ENCODE measurements at places on chromosomes 1 and 21. TPM values are rescaled to one million over a fixed set of nuclear protein-coding genes. Genes with fewer than 3 reads are reported as not detected.

- no peak for DNase-seq
Measured at GRCh38 chr1:16143005-16143565, 12.8 kb downstream of the EPHA2 start.

DNA sequence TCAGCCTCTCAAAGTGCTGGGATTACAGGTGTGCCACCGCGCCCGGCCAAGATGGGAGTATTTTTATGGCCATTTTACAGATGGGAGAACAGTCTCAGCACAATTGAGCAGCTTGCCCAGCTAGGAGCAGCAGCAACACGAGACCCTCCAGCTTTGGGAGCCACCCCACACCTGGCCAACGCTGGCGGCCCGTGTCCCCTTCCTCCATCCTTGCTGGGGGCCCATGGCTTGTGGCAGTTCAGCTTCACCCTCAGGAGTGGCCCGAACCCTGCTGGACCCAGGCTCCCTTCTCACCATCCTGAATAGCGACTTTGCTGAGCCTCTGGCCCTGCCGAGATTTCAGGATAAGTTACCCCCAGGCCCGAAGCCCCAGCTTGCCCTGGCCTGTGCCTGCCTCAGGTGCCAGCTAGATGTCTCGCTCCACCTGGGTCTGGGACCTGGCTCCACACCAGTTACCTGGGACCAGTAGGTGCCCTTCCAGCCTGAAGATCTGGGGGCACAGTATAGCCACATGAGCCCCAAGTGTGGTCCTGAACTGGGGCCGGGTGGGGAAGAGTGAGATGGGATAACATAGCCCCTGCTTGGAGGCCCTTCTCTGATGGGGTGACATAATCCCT is 19.2 kb downstream of the SLC66A1 start:
- no peak for DNase-seq

- DNase-seq, result no peak
Measured at GRCh38 chr1:89199525-89200031, 836 bp upstream of the GBP4 start.

NBPF6 gene
- total RNA-seq, result not detected

- no peak for DNase-seq
Measured at GRCh38 chr21:45854690-45855247, 126.8 kb upstream of the COL6A1 start.

- DNase-seq, result no peak
Measured at GRCh38 chr1:47563201-47563600, 125.4 kb downstream of the FOXD2 start.

DNA sequence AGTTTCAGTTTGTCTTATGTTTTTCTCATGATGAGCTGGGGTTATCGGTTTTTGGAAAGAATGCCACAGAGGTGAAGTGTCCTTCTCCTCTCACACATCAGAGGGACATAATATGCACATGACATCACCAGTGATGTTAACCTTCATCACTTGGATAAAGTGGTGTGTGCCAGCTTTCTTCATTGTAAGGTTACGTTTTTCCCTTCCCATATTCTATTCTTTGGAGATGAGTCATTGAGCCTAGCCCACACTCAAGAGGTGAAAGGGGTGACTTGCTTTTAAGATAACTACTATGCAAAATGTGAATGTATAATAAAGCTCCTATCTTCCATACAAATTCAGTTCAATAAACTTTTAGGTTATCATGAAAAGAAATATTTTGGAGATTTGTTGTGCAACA is 36.7 kb upstream of the MAGI3 start:
- DNase-seq, result no peak

GRCh38 chr1:211347077-211347844 is 20.6 kb downstream of the TRAF5 start:
- no peak for DNase-seq

NPPB gene
- total RNA-seq, result 0.81 TPM

MACO1 gene
- total RNA-seq, result 20.2 TPM

DNA sequence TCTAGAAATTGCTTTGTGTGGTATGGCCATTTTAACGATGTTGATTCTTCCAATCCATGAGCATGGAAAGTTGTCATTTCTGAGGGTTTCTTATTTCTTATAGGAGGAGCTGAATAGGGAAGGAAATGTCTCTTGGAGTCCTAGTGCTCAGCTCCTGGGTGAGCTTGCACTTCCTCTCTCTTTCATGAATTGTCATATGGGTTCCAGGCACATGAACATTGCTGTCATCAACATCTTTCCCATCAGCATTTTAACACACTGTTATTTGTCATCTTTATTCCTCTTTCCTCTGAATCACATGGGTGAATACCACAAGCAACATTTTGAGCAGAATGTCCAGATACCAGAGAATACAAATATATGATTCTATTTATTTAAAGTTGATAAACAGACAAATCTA is 23.4 kb downstream of the SLAMF6 start:
- no peak for DNase-seq

FMO5 gene
- 95.9 TPM for total RNA-seq

- DNase-seq, result no peak
Measured at GRCh38 chr1:44484155-44484688, 79.2 kb downstream of the RNF220 start.

GRCh38 chr1:45953934-45954847 is 150.8 kb downstream of the MAST2 start:
- no peak for DNase-seq

DNA sequence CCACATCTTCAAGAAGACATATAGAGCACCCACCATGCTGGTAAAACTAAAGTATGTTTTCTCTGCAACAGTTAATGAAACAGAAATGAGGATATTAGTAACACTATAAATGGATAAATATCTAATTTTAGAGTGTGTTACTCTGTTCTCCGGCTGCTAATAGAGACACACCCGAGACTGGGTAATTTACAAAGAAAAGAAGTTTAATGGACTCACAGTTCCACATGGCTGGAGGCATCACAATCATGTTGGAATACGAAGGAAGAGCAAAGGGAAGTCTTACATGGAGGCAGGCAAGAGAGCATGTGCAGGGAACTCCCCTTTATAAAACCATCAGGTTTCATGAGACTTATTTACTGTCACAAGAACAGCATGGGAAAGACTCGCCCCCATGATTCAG is 287.2 kb downstream of the SRGAP2C start:
- DNase-seq, result no peak

BTBD8 gene
- total RNA-seq, result 5.1 TPM

- DNase-seq, result no peak
Measured at GRCh38 chr1:205270764-205271163, 43.0 kb downstream of the TMCC2 start.

TTC39A gene
- total RNA-seq, result 42.1 TPM

SFN gene
- 83.8 TPM for total RNA-seq

- DNase-seq, result no peak
Measured at GRCh38 chr1:225209153-225209552, 218.7 kb downstream of the LBR start.

DNA sequence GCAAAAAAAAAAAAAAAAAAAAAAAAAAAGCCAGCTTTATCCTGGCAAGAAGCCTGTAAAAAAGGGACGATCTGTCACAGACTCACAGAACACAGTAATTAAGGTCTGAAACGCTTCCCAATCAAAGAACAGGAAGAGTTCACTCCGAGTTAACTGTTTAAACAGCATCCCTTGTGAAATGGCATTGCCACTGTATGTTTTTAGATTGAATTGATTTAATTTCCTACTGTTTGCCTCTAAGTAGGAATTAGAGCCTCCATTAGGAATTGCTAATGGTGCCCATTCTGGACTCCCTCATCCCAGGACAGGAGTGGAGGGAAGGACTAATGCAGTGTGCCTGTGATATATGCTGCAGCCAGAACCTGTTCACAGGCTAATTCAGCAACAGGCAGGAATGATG is 370.8 kb downstream of the RWDD3 start:
- DNase-seq, result no peak

- DNase-seq, result no peak
Measured at GRCh38 chr1:245827301-245827700, 672.5 kb downstream of the KIF26B start.

OLIG2 gene
- total RNA-seq, result not detected

LRRC42 gene
- 18.1 TPM for total RNA-seq

GRCh38 chr1:221223281-221223680 is 344.0 kb downstream of the HLX start:
- no peak for DNase-seq

HORMAD1 gene
- total RNA-seq, result 1.2 TPM

TNFRSF18 gene
- 0.98 TPM for total RNA-seq

DNA sequence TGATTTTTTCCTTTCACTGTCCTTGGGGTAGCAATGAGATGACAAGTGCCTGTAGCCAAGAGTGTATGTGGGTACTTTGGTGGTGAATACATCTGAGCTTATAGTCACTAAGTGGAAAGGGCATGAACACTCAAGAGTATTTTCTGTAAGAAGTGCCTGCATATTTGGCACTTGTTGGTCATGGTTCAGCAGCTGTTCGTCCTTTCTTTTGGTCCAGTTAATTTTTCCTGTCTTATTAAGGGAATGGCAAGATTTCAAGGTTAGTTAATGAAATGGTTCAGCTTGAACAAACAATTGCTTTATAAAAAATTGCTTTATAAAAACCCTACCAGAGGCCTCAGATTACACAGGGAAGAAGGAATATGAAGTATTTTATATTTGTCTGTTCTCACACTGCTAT is 48.6 kb upstream of the GPR52 start:
- no peak for DNase-seq

DNA sequence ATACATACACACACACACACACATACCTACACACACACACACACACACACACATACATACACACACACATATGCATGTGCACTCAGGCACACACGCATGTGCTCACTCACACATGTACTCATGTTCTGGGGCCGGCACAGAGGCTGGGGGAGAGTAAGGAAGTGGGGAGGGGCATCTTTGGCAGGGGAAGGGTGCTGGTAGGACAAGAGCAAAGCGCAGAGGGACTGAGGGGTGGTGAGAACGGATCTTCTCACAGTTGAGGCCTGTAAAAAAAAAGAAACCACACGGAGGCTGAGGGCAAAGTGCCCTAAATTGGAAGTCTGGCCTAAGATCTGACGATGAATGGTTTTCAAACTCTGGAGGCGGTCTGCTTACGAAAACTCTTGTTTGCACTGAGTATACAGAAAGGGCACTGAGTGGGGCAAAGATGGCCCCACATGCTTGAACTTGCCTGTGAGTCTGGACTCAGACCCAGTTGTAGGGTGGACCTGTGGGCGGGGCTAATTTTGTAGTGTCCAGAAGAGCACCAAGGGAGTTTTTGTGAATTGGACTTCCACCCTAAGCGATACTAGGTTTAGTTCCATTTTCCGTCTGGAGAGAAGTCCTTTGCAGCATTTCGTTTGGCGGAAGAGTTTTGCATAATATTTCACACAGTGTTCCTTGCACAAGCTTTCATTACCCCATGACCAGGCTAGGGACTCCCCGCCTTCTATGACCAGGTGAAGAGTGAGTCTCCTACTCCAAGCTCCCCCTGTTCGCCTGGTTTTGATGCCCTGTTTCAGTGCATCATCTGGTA is 79.3 kb upstream of the LYST start:
- peak; percentile 83 for DNase-seq

DNA sequence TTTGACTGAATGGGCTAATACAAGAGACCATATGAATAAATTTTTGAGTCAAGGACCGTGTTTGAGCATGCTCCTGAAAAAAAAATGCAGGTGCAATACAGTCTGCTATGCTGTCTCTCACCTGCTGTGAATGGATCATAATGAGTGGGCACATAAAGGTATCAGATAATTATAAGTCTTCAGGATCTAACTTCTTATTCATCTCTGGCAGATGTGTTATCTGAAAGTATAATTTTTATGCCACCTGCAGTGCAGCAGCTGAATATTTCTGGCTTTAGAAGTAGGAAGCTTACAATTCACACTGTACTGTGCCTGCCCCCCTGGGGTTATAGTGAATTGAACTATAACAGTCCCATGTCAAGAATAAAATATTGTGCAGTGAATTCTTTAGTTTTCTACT is 333.3 kb downstream of the MRPL39 start:
- no peak for DNase-seq
